ENCODE measurements at places on chromosomes 11 and 22. TPM values are rescaled to one million over a fixed set of nuclear protein-coding genes. Genes with fewer than 3 reads are reported as not detected.

The KRTAP5-6 gene
- total RNA-seq: not detected

GRCh38 chr11:44658506-44658850 is 68.3 kb upstream of the TSPAN18 start:
- no peaks in the 10 kb centered on the region for H3K27me3 ChIP-seq
- H3K4me3 ChIP-seq: no peak overlapping the region
- no peak for DNase-seq
- no peaks in the 10 kb centered on the region for H3K36me3 ChIP-seq

DNA sequence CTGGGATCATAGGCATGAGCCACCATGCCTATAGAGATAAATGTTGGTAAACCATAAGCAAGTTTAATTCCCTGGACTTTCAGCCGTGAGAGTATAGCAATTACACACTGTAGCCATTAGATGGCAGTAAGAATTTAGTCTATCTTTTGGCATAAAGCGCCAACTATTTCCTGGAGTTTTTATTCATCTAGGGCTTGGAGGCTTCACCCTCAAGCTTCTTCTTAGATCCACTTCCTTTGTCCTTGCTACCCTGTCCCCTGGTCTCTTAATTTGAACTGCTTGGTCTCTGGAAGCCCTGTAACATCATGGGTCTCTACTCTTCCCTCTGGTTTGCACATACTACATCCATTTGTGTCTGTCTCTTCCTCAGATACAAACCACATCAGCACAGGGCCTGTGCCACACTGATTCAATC is 38.2 kb downstream of the OR10A6 start:
- no peaks in the 10 kb centered on the region for H3K27me3 ChIP-seq
- H3K4me3 ChIP-seq: no peak overlapping the region
- H3K27ac ChIP-seq: peak overlapping the region; percentile 54
- no peaks in the 10 kb centered on the region for H3K4me1 ChIP-seq

DNA sequence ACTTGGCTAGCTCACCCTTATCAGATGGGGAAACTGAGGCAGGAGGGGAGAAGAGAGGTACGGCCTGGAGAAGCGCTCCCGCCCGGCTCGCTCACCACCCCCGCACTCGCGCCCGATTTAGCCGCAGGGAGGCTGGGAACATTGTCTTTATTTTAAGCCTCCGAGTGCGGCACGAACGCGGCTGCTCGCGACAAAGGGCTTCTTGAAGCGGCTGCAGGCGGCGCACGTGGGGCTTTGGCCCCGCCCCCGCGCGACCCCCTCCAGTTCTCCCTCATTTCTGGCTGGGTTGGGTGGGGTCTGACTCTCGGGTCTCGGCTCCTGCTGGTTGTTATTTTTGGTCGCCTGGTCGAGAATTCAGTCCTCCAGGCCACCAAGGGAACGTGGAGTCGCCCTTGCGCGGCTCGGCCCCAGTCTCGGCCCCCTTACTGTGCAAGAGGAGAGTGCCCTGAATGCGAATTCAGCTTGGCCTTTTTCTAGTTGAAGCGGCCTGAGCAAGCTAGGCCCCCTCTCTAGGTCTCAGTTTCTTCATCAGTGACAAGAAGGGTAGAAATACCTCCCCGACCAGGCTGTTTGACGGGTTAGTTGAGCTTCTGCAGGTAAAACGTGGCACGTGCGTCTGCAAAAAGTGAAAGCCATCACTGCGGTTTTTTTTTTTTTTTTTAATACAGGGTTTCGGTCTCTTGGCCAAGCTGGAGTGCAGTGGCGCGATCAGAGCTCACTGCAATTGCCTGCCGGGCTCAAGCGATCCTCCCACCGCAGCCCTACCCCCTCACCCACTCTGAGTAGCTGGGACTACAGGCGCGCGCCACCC is 2.6 kb upstream of the CHRM1 start:
- no peaks in the 10 kb centered on the region for H3K27me3 ChIP-seq
- H3K36me3 ChIP-seq: no peaks in the 10 kb centered on the region
- H3K4me3 ChIP-seq: no peak overlapping the region
- no peaks in the 10 kb centered on the region for H3K4me1 ChIP-seq

The LUZP2 gene
- total RNA-seq: not detected

- no peak for DNase-seq
- H3K4me1 ChIP-seq: no peaks in the 10 kb centered on the region
- no peak overlapping the region for H3K4me3 ChIP-seq
- peaks cover 93% of the 10 kb centered on the region for H3K36me3 ChIP-seq
- H3K27me3 ChIP-seq: no peaks in the 10 kb centered on the region
These were observed 7.4 kb downstream of the PEX26 start for GRCh38 chr22:18085188-18085587.

DNA sequence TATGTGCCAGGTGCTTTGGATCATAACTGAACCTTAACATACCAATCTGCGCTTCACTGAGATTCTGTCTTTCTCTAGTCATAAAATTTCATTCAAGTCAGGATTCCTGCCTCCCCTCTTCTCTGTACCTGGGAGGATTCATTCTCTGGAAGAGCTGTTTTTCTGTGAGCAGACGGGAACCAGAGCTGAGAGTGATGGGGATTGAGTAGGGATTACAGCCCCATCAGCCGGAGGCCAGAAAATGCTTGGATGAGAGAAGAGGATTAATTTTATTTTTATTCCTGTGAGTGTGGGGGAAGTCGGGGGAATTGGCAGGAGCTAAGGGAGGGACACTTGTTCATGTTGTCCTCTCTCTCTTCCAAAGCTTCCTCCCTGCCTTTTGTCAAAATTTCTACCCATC is 4.7 kb downstream of the STX3 start:
- no peaks in the 10 kb centered on the region for H3K27me3 ChIP-seq
- H3K4me3 ChIP-seq: no peak overlapping the region
- H3K36me3 ChIP-seq: no peaks in the 10 kb centered on the region

GRCh38 chr22:28410050-28410816 is 269.4 kb downstream of the TTC28 start:
- peaks cover 37% of the 10 kb centered on the region for H3K4me1 ChIP-seq
- H3K4me3 ChIP-seq: no peak overlapping the region
- no peak for DNase-seq
- peak overlapping the region; percentile 20 for H3K27ac ChIP-seq
- no peaks in the 10 kb centered on the region for H3K27me3 ChIP-seq

DNA sequence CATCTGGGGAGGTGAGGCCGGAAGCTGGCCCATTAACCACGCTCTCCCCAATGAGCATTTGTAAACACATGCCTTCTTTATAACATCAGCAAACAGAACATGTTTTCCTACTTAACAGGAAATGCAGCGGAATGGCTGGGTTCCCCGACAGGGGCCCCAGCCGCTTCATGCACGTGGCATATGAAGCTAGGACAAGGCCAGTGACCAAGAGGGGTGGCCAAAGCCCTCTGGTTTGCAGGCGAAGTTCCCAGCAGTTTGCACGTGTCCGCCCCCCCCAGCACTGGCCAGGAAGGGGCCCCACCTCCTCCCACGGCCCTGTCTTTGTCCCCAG is 38.7 kb upstream of the LINC01488 start:
- H3K36me3 ChIP-seq: no peaks in the 10 kb centered on the region
- H3K27ac ChIP-seq: peak overlapping the region; percentile 92
- peak overlapping the region; percentile 57 for H3K4me3 ChIP-seq
- DNase-seq: no peak

The MRGPRE gene
- 0.66 TPM for total RNA-seq

DNA sequence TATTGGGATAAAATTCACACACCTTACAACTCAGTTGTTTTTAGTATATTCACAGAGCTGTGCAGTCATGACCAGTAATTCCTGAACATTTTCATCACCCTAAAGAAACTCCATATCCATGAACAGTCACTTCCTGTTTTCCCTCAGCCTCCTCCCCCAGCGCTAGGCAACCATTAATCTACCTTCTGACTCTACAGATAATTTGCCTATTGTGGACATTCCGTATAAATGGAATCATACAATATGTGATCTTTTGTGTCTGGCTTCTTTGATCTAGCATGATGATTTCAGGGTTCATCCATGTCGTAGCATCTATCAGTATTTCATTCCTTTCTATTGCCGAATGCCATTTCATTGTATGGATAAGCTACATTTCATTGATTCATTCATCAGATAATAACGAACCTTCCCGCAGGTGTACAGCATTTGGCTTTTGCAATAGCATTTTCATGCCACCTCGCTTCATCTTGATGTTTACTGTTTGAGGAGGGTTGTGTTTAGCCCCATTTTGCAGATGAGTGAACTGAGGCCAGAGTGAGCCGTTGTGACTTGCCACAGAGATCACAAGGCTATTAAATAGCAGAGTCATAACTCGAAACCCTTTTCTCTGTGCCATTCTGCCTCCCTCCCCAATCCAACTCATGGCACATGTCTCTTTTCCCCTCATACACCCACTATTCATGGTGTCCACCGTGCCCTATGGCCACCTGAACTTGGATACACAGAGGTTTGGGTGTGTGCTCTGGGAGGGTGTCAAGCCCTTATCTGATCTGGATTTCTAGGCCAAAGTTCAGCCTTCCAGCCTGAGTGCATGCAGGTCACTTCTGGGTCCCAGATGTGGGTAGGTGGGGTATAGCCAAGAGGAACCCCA is 11.1 kb upstream of the MYH9 start:
- no peaks in the 10 kb centered on the region for H3K36me3 ChIP-seq
- H3K4me3 ChIP-seq: no peak overlapping the region
- no peaks in the 10 kb centered on the region for H3K4me1 ChIP-seq
- H3K27me3 ChIP-seq: no peaks in the 10 kb centered on the region

GRCh38 chr11:11724994-11725393 is 103.2 kb upstream of the GALNT18 start:
- no peak overlapping the region for H3K4me3 ChIP-seq
- H3K27me3 ChIP-seq: no peaks in the 10 kb centered on the region
- H3K27ac ChIP-seq: no peak overlapping the region
- no peak for DNase-seq
- no peaks in the 10 kb centered on the region for H3K36me3 ChIP-seq
- H3K4me1 ChIP-seq: no peaks in the 10 kb centered on the region

DNA sequence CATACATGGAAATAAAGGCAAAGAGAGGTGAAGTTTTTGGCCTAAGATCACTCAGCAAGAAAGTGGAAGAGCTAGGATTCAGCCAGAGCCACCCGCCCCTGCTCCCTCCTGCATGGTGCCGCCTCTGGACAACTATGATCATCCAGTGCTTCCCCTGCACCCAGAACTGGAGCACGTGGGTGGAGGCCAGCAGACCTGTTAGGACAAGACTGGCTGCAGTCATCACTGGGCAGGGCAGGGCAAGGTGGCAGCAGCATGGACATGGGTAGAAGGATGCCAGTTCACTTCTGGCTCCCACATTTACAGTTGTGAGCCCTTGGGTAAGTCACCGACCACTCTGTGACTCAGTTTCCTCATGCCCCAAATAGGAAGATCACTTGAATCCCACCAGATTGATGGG is 131.0 kb downstream of the FBXO7 start:
- H3K27ac ChIP-seq: no peak overlapping the region
- H3K4me3 ChIP-seq: no peak overlapping the region
- H3K4me1 ChIP-seq: no peaks in the 10 kb centered on the region
- DNase-seq: no peak

DNA sequence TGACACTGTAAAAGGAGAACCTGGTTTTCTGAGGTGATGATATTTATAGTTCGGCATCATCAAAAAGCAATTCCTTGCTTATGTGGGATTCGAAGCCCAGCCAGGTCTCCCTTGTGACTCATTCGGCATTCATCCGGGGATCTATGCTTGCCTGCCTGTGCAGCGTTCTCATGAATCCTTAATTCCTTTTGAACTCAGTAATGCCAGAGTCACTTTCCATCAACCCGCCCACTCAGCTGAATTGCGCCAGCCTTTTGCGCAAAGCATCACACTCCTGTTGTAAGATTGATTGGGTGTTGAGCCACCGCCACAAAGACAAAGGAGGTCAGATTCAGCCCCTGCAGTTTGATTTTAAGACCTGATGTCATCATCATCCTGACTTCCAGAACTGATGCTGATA is 128.6 kb downstream of the SLC17A6 start:
- no peaks in the 10 kb centered on the region for H3K4me1 ChIP-seq
- no peak overlapping the region for H3K27ac ChIP-seq
- H3K36me3 ChIP-seq: no peaks in the 10 kb centered on the region
- no peaks in the 10 kb centered on the region for H3K27me3 ChIP-seq

Measured in tibial nerve (tissue), 4 donors.